ENCODE measurements at places on chromosomes 12 and 14.

- no peak for DNase-seq
Observed at GRCh38 chr12:13602172-13602571, 379.2 kb downstream of the GRIN2B start.

- no peak for DNase-seq
Observed at GRCh38 chr12:78155546-78155945, 324.9 kb downstream of the NAV3 start.

DNA sequence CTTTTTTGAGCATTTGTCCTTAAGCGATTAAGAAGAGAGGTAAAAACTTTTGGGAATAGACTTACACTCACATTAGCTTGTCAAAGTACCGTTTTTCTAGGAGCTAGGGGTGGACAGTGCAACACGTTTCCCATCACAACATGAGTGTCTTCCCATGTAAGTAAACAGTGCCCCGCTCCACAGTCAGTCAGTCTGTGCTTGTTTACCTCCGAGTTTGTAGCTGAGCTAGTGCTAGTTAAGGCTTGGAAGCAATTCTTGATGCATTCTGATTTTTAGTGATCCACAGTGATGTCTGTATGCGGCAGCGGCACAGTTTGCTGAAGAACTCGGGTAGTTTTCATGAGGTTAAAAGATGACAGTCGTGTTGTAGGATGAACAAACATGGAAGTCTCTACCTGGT is 941 bp downstream of the ZDHHC17 start:
- no peak for DNase-seq

- DNase-seq: no peak
Observed at GRCh38 chr14:58607131-58607951, 30.4 kb upstream of the DACT1 start.

GRCh38 chr12:65858831-65859230 is 34.5 kb downstream of the HMGA2 start:
- DNase-seq: no peak

DNA sequence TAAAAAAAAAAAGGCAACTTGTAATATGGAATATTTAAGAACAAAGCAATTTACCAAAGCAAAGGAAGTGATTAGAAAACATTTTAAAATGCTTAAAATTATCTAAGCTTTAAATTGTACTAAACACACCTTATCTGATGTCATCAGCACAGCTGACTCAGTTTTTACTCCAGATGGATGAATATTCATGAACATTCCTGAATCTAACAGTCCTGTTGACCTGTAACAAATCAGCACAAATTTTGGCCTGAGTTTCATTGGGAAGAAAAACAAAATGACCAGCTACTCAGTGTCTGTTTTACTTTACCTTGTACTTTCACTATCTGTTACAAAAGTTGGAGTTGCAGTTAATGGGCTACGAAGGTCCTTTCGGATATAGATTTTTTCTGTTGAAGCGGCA is 16.0 kb downstream of the NR2C1 start:
- DNase-seq: no peak

Measured in CD4-positive, alpha-beta T cell treated with Interleukin-4 for 4 hours (primary cell).